Adrenal gland (tissue), 19 donors: ENCODE measurements at places on chromosomes 1 and 21. TPM values are rescaled to one million over a fixed set of nuclear protein-coding genes. Genes with fewer than 3 reads are reported as not detected.

The TPTE gene
- polyA plus RNA-seq = not detected

The CD34 gene
- 43.7 TPM for polyA plus RNA-seq

The AQP10 gene
- not detected for polyA plus RNA-seq

The HCRTR1 gene
- 0.18 TPM for polyA plus RNA-seq

The PGLYRP3 gene
- polyA plus RNA-seq = not detected

The CCDC185 gene
- polyA plus RNA-seq = not detected

The TAS1R1 gene
- polyA plus RNA-seq = 0.37 TPM

The GJA9 gene
- polyA plus RNA-seq = not detected

The KLHL12 gene
- 30.6 TPM for polyA plus RNA-seq

The SPRR2E gene
- not detected for polyA plus RNA-seq

The BGLAP gene
- 8.2 TPM for polyA plus RNA-seq

The PCP4 gene
- polyA plus RNA-seq = 22.9 TPM

The LDLRAD1 gene
- polyA plus RNA-seq = 1.3 TPM

The LRRN2 gene
- 2.4 TPM for polyA plus RNA-seq

The PRDM16 gene
- polyA plus RNA-seq = 2.3 TPM

The ANKRD35 gene
- 0.55 TPM for polyA plus RNA-seq

The ABCG1 gene
- 52.7 TPM for polyA plus RNA-seq

The SLC35F3 gene
- polyA plus RNA-seq = 0.35 TPM

The FBLIM1 gene
- polyA plus RNA-seq = 16.0 TPM

The PODN gene
- 45.4 TPM for polyA plus RNA-seq

The TMEM269 gene
- not detected for polyA plus RNA-seq
